Left lung (tissue), 14 donors: ENCODE measurements at places on chromosomes 7 and 10. TPM values are rescaled to one million over a fixed set of nuclear protein-coding genes. Genes with fewer than 3 reads are reported as not detected.

CPA2 gene
- polyA plus RNA-seq = 0.46 TPM

NUTM2E gene
- polyA plus RNA-seq = not detected

FBXW4 gene
- 43.8 TPM for polyA plus RNA-seq

FAM180A gene
- polyA plus RNA-seq = not detected

MRC1 gene
- polyA plus RNA-seq = 19.4 TPM

KIAA1217 gene
- polyA plus RNA-seq = 57.2 TPM
